ENCODE measurements at places on chromosomes 2 and 18. TPM values are rescaled to one million over a fixed set of nuclear protein-coding genes. Genes with fewer than 3 reads are reported as not detected.
A peak's percentile ranks its signal among the peaks of the same experiment; 100 is the strongest.

GRCh38 chr2:106857882-106858478, 28.0 kb downstream of the ST6GAL2 start:
- no peaks in the 10 kb centered on the region for H3K36me3 ChIP-seq
- no peaks in the 10 kb centered on the region for H3K27me3 ChIP-seq
- H3K27ac ChIP-seq: no peak overlapping the region
- no peaks in the 10 kb centered on the region for H3K4me1 ChIP-seq
- DNase-seq: no peak
- no peak overlapping the region for H3K4me3 ChIP-seq

GRCh38 chr2:73930386-73930785, 3.7 kb downstream of the DGUOK start:
- no peak for DNase-seq
- no peak overlapping the region for H3K4me3 ChIP-seq
- H3K27ac ChIP-seq: no peak overlapping the region
- peaks cover 10% of the 10 kb centered on the region for H3K36me3 ChIP-seq
- H3K27me3 ChIP-seq: no peaks in the 10 kb centered on the region

DNA sequence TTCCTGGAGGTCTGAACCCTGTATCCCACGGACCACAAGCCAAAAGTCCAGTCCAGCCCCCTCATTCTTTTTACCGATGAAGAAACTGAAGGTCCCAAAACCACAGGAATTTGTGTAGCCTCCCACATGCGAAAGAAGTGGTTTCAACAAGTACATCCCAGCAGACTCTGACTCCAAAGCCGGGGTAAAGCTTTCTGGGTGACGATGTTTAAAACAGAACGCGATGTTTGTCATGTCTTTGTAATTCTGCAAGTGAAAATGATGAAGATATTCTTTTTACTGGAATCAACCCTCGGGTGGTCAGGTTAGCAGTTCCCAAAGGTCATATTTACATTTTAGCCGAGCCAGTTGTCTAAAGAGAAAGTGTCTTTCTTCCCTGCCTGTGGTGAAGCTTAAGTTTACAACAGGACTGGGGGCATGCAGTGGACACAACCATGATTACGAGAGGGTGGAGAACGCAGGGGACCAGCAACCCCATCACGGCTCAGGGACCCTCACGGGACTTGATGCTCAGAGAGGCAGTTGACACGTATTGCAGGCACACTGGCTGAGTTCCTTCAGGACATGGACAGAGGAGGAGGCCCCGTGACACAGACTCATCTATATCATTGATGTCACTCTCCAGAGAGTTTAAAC, 17.8 kb upstream of the TMEM131 start:
- H3K4me1 ChIP-seq: no peaks in the 10 kb centered on the region
- no peaks in the 10 kb centered on the region for H3K27me3 ChIP-seq
- no peak overlapping the region for H3K4me3 ChIP-seq
- no peak overlapping the region for H3K27ac ChIP-seq
- DNase-seq: no peak

Gene IL37
- total RNA-seq: not detected

DNA sequence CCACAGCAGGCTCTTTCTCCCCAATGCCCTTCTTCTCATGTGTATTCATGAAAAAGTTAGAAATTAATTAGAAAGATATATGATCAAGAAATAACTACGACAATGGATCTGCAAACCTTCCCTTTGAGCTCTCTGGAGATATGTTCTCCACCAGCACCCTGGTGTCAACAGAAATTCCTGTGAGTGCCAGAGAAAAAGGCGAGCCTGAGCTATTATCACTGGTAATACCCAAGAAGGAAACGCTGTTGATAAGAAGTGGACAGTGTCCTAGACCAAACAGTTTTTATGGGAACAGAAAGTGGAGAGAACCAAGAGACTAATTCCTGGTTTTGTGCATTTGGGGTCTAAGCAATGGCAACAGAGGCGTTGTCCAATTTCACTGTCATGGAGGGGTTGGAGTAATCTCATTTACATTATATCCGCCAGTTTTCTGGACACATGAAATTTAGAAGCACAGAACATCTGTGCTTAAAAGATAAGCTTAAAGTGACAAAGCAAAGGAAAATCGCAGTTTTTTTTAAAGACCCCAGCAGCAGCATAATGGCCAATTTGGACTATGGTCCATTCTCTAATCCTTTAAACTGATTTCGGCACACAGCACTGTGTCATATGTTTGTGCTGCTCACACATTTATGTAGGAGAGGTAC, 47.2 kb upstream of the CDC42EP3 start:
- no peaks in the 10 kb centered on the region for H3K36me3 ChIP-seq
- H3K4me1 ChIP-seq: peaks cover 1% of the 10 kb centered on the region
- no peak for DNase-seq
- H3K27ac ChIP-seq: no peak overlapping the region

DNA sequence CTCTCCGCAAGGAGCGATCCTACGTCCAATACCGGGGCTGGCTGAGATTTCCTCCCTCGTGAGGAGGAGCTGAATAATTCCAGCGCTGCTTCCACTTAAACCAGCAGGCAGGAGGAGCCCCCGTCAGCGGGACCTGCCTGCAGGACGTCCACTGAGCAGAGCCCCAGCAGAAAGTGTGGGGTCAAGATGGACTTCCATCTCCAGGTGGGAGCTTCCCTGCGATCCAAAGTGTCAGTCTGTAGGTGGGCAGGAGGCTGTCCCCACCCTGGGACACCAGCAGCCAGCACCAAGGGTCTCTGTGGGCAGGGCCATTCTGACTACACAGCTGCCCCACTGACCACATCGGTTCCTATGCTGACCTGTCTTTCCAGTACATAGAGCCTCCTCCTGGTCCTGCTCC, 462 bp upstream of the OTOS start:
- no peaks in the 10 kb centered on the region for H3K36me3 ChIP-seq
- H3K4me3 ChIP-seq: no peak overlapping the region
- no peaks in the 10 kb centered on the region for H3K27me3 ChIP-seq

DNA sequence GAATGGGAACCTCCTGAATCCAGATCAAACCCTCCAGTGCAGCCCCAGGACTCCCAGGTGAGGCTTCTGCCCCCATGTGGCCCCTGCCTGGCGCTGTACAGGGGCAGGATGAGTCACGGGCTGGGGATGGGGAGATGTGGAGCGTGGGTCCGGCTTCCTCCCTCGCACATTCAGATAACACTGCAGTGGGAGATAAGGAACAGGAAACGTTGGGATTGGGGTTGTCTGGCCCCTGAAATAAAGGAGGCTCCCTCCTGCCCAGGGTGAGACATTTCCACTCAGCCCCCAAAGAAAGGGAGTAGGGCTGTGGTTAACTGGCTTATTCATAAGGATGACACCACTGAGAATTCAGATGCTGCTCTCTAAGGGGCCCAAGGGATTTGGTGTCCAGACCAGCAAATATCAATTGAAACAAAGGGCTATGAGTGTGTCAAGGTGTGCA, 30.7 kb downstream of the IGFBP5 start:
- no peak overlapping the region for H3K4me3 ChIP-seq
- no peaks in the 10 kb centered on the region for H3K36me3 ChIP-seq
- H3K4me1 ChIP-seq: no peaks in the 10 kb centered on the region
- no peak overlapping the region for H3K27ac ChIP-seq
- no peaks in the 10 kb centered on the region for H3K27me3 ChIP-seq
- DNase-seq: no peak

Gene PTPRN
- total RNA-seq: not detected

DNA sequence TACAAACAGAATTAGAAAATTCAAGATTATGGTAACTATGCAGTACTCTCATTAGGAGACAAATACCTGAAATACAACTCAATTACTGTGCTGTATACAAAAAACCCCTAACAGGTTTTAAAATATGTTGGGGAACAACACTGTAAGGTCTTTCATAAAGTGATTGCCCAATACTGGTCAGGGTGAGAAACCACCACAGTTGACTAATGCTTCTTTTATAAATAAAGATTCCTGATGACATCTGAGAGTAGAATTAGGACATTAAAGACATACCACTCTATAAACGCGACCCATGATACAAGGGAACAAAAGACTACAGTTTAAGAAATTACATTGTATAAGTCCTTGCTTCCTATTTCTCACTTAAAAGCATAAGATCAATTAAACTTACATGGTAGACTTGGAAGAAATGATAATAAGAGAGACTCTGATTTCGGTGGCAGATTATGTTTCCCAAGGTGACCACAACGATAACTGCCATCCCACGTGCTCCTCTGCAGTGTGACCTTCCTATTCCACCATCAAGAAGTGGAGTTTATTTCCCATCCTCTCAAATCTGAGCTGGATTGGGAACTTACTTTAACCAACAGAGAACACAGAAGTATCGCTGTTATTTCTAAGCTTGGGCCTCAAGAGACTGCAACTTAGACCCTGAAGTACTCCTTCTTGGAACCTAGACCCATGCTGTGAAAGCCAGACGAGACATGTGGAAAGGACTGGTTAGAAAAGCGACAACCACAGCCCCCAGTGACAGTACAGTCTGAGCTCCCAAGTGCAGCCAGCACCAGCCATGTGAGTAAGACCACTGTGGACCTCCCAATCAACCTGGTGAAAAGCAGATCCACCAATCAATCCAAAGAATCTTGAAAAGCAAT, 52.3 kb downstream of the ZNF521 start:
- H3K4me1 ChIP-seq: no peaks in the 10 kb centered on the region
- H3K4me3 ChIP-seq: no peak overlapping the region
- no peak for DNase-seq

Gene COL5A2
- total RNA-seq: 1.2 TPM

GRCh38 chr2:232438951-232439757, 16.8 kb upstream of the ALPI start:
- no peaks in the 10 kb centered on the region for H3K36me3 ChIP-seq
- H3K27me3 ChIP-seq: no peaks in the 10 kb centered on the region
- no peak overlapping the region for H3K27ac ChIP-seq
- no peaks in the 10 kb centered on the region for H3K4me1 ChIP-seq
- DNase-seq: peak; percentile 17

Gene PDE11A
- total RNA-seq: not detected

DNA sequence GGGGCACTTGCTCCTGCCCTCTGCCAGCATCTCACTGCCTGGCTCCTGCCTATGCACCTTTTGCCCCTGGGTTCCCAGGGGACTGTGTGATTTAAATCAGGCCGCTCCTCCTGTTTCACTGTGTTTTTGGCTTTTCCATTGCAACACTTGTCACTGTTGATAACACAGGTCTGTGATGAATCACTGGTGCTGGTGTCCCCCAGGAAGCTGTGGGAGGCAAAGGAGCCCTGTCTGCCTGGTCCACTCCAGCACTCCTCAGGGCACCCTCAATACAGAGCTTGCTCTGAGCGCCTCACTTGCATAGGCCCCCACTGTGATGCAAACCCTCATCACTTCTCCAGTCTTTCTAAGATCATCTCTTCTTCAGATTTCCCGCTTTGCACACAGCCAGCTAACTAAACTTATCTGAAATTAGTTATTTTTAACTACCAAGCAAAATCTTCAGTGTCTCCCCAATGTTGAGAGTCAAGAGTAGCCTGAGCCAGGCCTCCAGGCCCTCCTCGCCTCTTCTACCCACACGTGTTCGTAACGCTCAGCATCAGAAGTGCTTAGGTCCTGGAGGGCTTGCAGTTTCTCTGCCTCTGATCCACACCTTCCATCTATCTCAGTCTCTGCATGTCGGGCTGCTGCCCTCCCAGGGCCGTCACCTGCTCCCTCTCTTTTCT, 2.8 kb downstream of the TMEM18 start:
- peaks cover 5% of the 10 kb centered on the region for H3K36me3 ChIP-seq
- peaks cover 23% of the 10 kb centered on the region for H3K4me1 ChIP-seq
- no peak overlapping the region for H3K27ac ChIP-seq
- DNase-seq: no peak
- no peak overlapping the region for H3K4me3 ChIP-seq

Gene PAPOLG
- total RNA-seq: 18.9 TPM

DNA sequence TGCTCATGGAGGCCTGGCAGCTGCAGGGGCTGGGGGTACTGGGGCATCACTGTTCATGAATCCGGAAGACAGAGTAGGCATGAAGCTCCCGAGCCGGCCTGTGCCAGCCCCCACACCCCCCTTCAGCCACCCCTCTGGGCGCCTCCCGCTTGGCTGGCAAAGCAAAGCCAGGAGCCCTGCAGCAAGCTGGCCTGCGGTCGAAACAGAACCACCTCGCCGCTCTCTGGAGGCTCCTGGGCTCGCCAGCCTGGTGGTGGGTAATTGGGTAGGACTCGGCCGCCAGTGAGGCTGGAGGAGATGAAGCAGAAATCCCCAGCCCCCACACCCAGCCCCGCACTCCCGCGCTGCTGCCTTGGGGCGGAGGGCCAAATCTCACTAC, 70.9 kb upstream of the GPC1 start:
- H3K27ac ChIP-seq: no peak overlapping the region
- no peak overlapping the region for H3K4me3 ChIP-seq
- no peaks in the 10 kb centered on the region for H3K36me3 ChIP-seq
- no peaks in the 10 kb centered on the region for H3K4me1 ChIP-seq

- H3K4me3 ChIP-seq: no peak overlapping the region
- DNase-seq: no peak
- no peaks in the 10 kb centered on the region for H3K36me3 ChIP-seq
- no peaks in the 10 kb centered on the region for H3K27me3 ChIP-seq
Measured at GRCh38 chr2:26587994-26588393, 53.2 kb downstream of the CIB4 start.

Gene SIX3
- total RNA-seq: not detected

- H3K27me3 ChIP-seq: no peaks in the 10 kb centered on the region
- no peak overlapping the region for H3K4me3 ChIP-seq
- H3K27ac ChIP-seq: no peak overlapping the region
- peaks cover 4% of the 10 kb centered on the region for H3K4me1 ChIP-seq
- no peaks in the 10 kb centered on the region for H3K36me3 ChIP-seq
- DNase-seq: no peak
Measured at GRCh38 chr2:127422559-127423477, 4.6 kb downstream of the PROC start.

Gene ASB18
- total RNA-seq: not detected

Gene NDUFB3
- total RNA-seq: 145 TPM

- no peak for DNase-seq
- H3K36me3 ChIP-seq: no peaks in the 10 kb centered on the region
- no peaks in the 10 kb centered on the region for H3K27me3 ChIP-seq
- no peak overlapping the region for H3K4me3 ChIP-seq
Measured at GRCh38 chr2:42949125-42949524, 156.7 kb upstream of the HAAO start.

DNA sequence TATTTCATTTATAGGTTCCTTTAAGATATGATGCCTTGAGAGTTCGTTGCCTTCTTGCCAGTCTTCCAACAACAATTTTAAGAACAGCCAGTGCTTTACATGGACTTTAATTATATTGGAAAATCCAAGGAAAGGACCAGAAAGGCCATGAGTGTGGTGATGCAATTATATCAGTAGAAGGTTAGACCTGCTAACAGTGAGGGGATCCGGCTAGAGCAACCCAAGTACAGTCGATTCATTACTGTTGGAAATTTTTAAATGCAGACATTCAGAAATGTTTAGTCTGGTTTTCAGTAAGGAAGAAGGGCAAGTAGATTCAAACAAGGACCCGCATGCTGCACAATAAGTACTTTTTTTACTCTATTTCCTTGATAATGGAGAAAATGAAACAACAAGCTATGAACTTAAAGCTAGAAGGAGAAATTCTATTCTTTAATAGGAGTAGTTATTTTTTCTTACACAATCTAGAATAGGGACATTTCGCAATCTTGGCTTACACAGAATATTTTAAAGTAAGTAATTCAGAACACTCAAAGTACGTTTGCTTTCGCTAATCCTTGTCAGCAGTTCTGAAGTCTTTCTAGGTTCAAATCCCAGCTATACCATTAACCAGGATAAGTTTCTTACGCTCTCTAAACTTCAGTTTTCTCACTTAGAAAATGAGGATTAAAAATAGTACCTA, 405.5 kb downstream of the MEIS1 start:
- no peaks in the 10 kb centered on the region for H3K4me1 ChIP-seq
- no peaks in the 10 kb centered on the region for H3K27me3 ChIP-seq
- no peak for DNase-seq
- no peaks in the 10 kb centered on the region for H3K36me3 ChIP-seq
- H3K27ac ChIP-seq: no peak overlapping the region
- no peak overlapping the region for H3K4me3 ChIP-seq

Measured in CD8-positive, alpha-beta memory T cell (primary cell).